ENCODE measurements at places on chromosomes 4 and X.

DNA sequence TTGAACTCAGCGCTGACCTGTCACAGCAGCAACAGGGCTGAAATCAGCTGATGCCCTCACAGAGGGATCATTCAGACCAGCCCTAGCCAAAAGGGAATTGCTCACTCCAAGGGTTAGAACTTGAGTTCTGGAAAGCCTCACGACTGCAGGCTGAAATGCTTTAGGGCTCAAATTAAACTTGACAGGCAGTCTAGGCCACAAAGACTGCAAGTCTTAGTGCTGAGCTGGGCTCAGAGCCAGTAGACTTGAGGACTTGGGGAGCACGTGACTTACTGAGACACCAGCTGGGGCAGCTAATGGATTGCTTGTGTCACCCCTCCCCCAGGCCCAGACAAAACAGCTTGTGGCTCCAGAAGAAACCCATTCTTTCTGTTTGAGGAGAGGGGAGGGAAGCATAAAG is 119.0 kb upstream of the SLC6A14 start:
- no peak for DNase-seq

GRCh38 chrX:22135171-22135711 is 103.1 kb downstream of the PHEX start:
- DNase-seq, result no peak

GRCh38 chr4:143118663-143119062 is 66.1 kb upstream of the USP38 start:
- no peak for DNase-seq

GRCh38 chr4:86957215-86957614 is 22.4 kb downstream of the AFF1 start:
- no peak for DNase-seq

GRCh38 chrX:125757794-125758564 is 408.1 kb downstream of the DCAF12L2 start:
- DNase-seq, result no peak

DNA sequence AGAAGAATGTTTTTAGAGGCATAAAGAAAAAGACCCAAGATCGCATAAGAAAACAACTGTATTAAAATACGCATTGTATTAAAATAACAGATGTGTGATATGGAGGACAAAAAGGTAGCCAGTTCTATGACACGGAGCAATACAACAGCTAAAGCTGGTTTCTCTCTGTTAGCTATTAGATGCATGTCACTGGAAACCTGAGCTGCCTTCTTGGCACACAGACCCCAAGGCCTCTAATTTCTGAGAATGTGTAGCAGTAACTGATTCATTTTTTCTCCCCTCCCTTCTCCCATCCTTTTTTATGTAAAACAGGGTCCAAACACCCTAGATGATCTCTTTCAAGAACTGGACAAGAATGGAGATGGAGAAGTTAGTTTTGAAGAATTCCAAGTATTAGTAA is 4.1 kb downstream of the S100G start:
- DNase-seq, result no peak

DNA sequence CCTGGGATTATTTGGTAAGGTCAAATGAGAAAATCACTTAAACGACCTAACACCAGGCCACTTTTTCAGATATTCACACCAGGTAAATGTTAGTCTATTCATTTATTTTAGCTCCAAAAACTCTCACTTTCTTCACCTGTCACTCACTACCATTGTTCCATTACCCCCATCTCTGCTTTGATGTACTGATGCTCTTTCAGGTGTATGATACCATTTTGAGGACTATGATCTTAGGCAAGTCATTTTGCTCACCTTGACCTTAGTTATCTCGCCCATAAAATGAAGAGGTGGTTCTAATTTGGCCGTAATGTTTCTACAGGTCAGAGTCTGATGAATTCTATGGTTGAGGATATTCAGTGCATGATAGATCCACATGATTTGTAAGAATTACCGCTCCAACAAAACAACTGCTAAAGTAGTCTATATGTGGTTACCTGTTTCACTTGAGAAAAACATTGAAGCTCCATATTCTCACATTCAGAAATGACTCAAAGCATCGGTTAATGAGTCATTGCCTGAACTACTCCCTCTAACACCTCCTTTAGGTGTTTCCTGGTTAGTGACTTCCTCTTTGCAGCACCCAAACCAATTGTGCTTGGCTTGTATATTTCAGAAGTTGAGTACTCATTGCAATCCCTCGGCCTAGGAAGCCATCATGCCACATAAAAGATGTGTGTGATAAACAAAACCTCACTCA is 4.5 kb downstream of the DTHD1 start:
- DNase-seq, result no peak

- no peak for DNase-seq
These were observed 1.3 kb downstream of the ANAPC4 start for GRCh38 chr4:25378437-25378743.

GRCh38 chr4:56990109-56990905 is 11.6 kb downstream of the POLR2B start:
- DNase-seq, result no peak

DNA sequence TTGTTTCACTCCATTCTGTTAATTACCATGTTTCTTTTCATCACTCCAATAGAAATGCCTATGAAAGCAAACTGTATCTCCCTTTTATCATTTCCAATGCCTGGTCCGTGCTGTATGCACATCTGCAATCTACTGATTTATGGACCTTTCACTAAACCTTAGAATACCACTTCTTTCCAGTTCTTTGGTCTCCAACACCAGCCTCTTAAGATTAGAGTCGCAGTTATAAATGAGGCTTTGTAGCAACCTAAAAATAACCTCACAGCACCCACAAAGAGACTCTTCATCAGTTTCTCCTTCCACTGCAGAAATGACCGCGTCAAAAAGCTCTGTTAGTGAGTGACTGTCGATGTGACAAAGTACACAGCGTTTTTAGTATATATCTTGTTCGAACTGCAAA is 282.6 kb downstream of the ADGRA3 start:
- no peak for DNase-seq

- DNase-seq, result peak; percentile 44
These were observed 41.8 kb downstream of the RBBP7 start for GRCh38 chrX:16828124-16828908.

DNA sequence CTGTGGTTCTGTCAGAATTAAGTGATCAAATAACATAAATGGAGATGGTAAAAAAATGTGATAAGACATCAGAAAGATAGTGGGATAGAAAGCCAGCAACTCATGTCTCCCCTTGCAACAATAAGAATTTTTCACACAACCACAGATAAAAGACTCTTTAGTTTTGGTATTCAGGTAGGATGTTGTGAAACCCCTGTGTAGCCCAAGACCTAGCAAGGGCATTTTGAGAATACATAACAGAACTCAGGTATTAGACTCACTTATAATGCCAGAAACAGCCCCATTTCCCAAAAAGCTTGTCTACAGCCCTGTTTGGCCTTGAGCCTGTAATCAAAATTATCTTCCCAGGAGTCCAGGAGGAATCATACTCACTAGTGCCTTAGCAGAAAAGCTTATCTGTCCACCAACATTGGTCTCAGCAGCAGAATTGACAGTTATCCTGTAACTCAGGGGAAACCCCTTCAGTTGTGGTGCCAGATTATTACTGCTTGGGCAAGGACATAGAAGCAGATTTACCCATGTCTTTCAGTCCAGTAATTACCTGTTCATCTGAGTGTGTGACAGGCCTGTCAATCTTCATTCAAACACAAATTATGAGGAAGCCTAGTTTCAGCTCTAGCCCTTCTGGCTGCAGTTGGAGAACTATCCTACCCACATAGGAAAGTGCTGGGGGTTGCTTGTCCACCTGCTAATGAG is 41.0 kb upstream of the UGT2B17 start:
- DNase-seq, result no peak

GRCh38 chr4:184534511-184535391 is 60.4 kb upstream of the IRF2 start:
- DNase-seq, result peak; percentile 79

DNA sequence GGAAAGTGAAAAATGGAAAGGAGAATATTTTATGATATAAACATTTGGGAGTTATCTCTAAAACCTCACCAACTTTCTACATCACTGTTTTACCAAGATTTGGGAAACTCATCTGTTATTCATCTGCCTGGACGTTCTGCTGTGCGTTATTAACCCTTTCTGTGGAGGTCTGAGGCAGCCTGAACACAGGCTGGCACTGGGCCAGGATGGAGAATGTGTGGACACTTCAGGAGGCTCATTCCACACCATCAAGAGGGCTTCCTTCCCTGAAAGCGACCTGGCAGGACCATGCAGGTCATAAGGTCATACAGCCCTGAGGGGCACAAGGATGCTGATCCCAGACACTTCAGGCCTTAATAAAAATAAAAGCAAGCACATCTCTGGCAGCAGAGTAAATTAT is 31.2 kb upstream of the TMEM184C start:
- DNase-seq, result no peak

GRCh38 chr4:159317203-159317602 is 214.3 kb downstream of the RAPGEF2 start:
- DNase-seq, result no peak

DNA sequence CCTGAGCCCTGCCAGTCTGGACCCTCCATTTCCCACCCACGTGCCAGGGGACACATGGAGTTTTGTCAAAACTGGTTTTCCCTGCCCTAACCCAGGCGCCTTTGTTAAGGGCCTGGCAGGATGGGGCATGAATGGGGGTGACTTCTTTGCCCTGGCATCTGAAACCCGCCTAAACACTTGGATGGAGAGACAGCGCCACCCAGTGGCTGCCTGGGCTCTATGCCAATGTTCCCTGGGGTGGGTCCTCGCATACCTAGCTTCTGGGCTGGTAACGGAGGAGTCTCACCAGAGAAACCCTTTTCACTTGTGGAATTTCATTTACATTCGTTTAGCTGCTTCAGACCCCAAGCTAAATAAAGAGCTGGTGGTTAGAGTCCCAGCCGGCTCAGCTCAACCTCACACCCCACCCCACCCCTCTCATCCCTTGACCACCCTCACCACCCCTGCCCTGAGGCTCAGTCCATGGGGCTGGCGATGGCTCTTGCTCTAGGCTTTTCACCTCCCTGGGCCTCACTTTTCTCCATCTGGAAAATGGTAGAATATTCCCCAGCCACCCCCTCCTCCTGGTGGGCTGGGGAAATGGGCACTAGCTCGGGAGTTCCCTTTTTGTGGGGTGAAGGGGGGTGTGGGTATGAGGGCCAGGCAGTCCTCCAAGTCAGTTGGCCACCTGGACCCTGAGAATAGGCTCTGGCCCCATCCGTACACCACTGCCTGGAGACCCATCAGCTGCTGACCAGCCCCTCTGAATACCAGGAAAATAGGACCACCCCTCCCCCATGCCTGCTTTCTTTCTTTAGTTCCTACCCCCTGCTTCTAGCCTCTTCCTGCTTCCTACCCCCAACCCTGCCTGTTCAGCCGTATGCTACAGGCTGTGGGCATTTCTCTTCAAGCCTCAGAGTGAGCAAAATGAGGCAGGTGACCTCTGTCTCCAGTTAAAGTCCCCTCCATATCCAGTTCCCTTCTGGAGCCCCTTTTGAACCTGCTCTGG is 57.1 kb upstream of the PJA1 start:
- peak; percentile 15 for DNase-seq

DNA sequence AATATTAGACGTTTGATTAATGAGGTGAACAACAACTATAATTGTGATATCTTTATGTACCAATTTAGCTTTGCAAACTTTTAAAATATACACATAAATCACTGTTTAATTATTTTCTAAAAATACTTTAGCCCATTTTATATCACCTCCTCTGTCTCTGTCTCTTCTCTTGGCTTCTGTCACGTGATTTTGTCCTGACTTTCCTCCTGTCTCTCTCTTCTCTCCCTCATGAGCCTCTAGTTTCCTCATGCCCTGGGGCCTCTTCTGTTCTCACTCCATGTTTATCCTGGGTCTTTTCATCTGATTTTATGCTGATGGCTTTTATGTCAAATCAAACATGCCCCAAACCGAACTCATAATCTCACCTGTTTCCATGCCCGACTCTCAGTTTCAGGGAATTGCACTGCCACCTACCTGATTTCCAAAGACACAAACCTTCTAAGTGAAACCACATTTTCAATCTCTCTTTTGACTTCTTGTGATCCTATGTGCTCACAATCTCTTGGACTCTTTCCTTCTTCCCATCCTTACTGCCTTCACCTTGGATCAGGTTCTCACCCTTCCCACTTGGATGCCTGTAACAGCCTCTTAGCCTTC is 303.0 kb upstream of the GALNT7 start:
- no peak for DNase-seq

- DNase-seq, result no peak
These were observed 85.3 kb upstream of the RBPJ start for GRCh38 chr4:26235500-26235899.

- no peak for DNase-seq
These were observed 353.3 kb upstream of the MAGEB16 start for GRCh38 chrX:35444671-35445355.

- no peak for DNase-seq
These were observed 8.5 kb upstream of the TCEAL9 start for GRCh38 chrX:103347682-103348397.

DNA sequence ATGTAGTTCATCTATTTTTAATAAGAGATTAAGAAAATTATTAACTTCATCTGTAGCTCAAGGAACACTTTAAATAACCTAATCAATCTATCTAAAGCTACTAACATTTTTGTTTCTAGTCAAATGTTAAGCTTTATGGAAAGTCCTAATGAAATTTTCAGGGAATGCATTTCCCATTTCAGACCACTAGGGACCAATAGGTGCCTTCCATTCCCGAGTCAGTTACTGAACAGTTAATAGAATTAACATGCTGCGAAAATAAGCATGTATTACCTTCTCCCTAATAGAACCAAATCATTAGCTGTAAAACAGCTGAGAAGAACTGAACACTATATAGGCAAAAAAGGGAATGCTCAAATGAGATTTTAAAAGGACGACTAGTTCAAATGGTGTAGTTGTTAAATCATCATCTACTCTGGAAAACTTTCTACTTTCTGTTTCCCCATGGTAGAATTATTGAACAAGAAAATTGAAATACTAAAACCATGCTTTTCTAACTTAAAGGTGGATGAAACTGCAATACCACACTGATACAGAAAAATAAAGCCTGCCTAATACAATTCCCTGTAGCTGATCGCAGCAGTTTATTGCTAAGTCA is 22.5 kb downstream of the STX18 start:
- DNase-seq, result no peak

DNA sequence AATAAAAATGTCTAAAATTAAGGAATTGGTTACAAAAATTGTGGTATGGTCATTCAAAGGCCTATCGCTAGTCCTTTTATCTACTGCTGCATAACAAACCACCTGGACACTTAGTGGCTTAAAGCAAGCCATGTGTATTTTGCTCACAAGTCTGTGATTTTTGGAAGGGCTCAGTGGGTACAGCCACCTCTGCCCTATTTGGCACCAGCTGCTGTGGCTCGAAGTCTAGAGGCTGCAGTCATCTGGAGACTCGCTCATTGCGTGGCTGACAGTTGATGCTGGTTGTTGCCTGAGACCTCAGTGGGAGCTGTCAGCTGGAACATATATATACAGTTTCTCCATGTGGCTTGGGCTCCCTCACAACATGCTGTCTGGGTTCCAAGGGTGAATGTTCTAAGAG is 60.8 kb upstream of the MID1 start:
- DNase-seq, result no peak

Data from pulmonary artery endothelial cell (primary cell).